Activated B cell treated with CpG ODN at 0.5 μM for 24 hours (primary cell): ENCODE measurements at places on chromosomes 3 and 15. TPM values are rescaled to one million over a fixed set of nuclear protein-coding genes. Genes with fewer than 3 reads are reported as not detected.

The TPRG1 gene
- 0.18 TPM in 1 of 2 replicates, not detected in the other for total RNA-seq

DNA sequence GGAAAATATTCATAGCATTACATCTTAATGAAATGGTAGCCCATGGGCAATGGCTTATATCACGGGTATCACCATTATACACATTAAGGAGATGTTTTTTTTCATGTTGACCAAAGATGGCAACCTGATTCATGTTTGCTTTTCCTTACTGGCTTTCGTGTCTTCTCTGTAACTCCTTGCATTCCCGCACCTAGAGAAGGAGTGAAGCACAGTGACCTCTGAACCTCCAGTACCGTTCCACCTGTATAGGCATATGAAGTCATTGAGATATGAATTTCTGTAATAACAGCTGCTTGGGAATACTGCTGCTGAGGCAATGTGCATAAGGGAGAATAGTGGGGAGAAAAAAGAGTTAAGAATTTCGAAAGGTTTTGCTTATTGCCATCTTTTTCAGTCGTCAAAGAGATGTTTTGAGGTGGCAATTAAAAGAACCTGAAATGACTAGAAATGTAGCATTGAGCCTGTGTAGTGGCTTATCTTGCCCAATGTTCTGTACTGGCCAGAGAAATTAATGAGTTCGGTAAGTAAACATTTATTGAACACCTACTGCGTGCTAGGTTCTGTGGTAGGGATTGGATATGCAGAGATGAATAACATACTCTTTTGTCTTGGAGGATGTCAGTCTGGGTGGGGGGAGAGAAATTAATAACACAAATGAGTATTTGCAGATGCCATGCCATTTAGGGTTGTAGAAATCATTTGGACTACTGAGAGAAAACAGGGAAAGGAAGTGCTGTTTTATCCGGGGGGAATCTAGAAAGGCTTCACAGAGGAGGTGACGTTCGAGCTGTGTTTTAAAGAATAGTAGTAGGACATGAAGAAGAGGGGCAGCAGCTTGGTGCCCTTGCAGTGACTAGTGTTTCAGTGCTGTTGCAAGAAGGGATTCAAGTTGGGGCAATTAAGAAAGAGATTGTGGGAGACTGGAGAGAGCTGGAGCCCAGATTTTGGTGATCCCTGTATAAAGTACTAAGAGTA is 2.5 kb downstream of the FEM1B start:
- no peaks in the 10 kb centered on the region for H3K27me3 ChIP-seq
- peak overlapping the region; percentile 93 for H3K4me3 ChIP-seq
- peaks cover 20% of the 10 kb centered on the region for H3K36me3 ChIP-seq
- no peak for DNase-seq

The COL6A5 gene
- not detected in 2 replicates for total RNA-seq

DNA sequence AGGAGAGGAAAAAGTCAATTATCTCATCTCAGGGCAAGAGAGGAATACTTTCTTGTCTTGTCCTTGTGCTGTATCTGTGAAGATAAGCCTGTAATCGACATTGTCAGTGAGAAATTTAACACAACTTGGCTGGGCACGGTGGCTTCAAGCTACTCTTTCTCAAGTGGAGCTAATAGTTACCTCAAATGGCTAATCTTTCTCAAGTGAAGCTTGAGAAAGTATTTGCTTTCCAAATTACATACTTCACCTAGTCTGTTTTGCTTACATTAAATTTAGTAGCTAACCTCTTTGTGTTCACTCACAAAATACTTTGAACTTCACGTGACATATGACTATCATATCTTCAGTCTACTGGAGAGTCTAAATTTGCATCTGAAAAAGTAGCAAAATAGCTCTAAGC is 48.3 kb upstream of the B3GALNT1 start:
- DNase-seq: no peak
- no peaks in the 10 kb centered on the region for H3K36me3 ChIP-seq

DNA sequence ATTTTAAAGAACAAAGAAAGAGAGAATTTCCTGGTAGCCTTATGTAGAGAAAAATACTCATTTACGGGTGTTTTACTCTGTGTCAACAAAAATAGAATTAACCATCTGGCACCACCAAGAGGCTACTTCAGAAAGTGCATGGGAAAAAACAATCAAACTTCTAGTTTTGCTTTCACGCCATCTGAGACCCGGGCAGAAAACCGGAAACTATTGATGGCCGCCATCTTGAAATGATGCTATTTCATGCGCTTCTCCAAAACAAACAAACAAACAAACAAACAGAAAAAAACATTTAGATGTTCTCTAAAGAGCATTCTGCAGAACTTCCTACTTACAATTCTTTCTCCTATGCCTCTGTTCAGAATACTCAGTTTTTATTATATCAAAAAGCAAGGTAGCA is 49.4 kb upstream of the SYNPR start:
- H3K4me1 ChIP-seq: peaks cover 2% of the 10 kb centered on the region
- no peak overlapping the region for H3K4me3 ChIP-seq
- DNase-seq: no peak
- H3K36me3 ChIP-seq: no peaks in the 10 kb centered on the region
- H3K27me3 ChIP-seq: no peaks in the 10 kb centered on the region

- H3K4me3 ChIP-seq: no peak overlapping the region
- no peak for DNase-seq
- peak overlapping the region; percentile 2 for H3K27ac ChIP-seq
- peaks cover 61% of the 10 kb centered on the region for H3K36me3 ChIP-seq
Observed at GRCh38 chr3:108183181-108183580, 39.0 kb downstream of the IFT57 start.
